ENCODE measurements at places on chromosomes 3 and 15.
A peak's percentile ranks its signal among the peaks of the same experiment; 100 is the strongest.

DNA sequence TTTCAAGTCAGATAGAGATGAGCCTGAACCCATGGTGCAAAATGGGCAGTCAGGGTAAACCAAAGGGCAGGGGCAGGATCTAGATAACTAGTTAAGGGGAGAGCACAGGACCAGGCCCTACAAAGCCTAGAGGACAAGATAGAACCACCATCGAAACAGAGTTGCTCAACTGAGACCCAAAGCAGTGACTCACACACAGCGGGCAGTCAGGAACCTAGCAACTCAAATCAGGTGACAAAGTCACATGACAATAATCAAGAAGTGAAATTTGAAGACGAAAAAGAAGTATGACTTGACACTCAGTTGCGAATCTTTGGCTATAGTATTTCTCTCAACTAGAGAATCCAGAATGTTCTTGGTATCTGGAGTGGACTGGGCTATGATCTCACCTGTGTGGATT is 136.0 kb upstream of the PTPRG start:
- H3K4me3 ChIP-seq: no peak overlapping the region
- no peaks in the 10 kb centered on the region for H3K27me3 ChIP-seq
- no peaks in the 10 kb centered on the region for H3K4me1 ChIP-seq

- H3K27ac ChIP-seq: no peak overlapping the region
- H3K4me1 ChIP-seq: no peaks in the 10 kb centered on the region
- H3K4me3 ChIP-seq: no peak overlapping the region
- H3K36me3 ChIP-seq: peaks cover 61% of the 10 kb centered on the region
- no peaks in the 10 kb centered on the region for H3K27me3 ChIP-seq
- no peak for DNase-seq
These were observed 16.4 kb downstream of the NEK4 start for GRCh38 chr3:52754373-52754772.

- H3K4me3 ChIP-seq: no peak overlapping the region
- H3K4me1 ChIP-seq: no peaks in the 10 kb centered on the region
- peak; percentile 33 for DNase-seq
- H3K27me3 ChIP-seq: no peaks in the 10 kb centered on the region
- no peaks in the 10 kb centered on the region for H3K36me3 ChIP-seq
These were observed 36.2 kb upstream of the COL6A6 start for GRCh38 chr3:130480736-130481135.

DNA sequence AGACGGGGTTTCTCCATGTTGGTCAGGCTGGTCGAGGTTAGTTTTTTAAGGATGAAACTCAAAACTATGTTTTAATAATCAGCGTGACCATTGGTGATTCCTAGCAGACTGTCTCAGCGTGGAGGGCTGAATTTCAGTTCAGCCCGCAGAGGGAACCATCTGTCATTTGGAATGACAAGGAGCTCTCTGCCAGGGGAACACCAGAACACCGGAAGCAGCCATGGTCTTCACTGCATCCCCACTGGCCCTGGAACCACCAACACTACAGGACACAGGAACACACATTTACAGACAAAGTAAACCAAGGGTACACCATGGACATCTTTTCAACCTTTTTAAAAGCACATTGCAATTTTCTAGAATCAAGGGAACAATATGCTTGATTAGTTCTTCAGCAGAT is 424.7 kb downstream of the FHIT start:
- DNase-seq: no peak
- no peak overlapping the region for H3K4me3 ChIP-seq
- H3K4me1 ChIP-seq: no peaks in the 10 kb centered on the region
- H3K27me3 ChIP-seq: no peaks in the 10 kb centered on the region

DNA sequence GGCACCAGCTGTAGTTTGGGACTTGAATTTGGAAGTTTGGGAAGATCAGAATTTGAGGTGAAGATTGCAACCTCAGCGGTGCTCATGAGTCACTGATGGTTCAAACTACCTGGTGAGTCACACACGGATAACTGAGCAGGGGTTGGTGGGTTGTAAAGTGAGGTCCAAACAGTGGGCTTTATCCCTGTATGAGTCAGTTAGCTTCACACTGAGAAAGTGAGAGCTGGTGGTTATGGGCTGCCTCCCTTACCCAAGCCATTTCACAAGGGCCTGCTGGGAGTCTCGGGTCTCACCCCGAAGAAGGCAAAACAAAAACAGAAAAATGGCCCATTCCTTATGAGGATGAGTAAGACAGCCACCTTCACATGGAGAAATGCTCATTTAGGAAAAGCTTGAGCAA is 77.0 kb downstream of the ITGA11 start:
- DNase-seq: no peak
- no peak overlapping the region for H3K27ac ChIP-seq
- no peak overlapping the region for H3K4me3 ChIP-seq
- H3K27me3 ChIP-seq: no peaks in the 10 kb centered on the region
- H3K4me1 ChIP-seq: peaks cover 9% of the 10 kb centered on the region
- no peaks in the 10 kb centered on the region for H3K36me3 ChIP-seq

DNA sequence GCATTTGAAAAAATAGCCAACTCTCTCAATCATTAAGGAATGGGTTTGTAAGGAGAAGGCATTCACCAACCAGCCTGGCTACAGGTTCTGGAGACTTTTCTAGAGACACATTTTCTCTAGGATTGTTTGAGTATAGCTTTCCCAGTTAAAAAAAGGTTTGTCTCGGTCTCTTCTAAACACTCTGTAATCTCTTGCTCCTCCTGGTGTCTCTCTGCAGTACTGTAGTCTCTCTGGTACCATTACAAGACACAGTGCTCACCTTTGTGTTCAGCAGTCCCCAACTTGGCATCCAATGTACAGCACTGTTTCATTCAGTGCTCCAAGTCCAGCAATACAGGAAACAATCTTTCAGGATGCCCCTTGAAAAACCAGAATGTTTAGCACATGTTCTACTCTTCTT is 534.4 kb downstream of the ZNF385D start:
- no peak for DNase-seq
- no peaks in the 10 kb centered on the region for H3K36me3 ChIP-seq
- no peak overlapping the region for H3K27ac ChIP-seq

DNA sequence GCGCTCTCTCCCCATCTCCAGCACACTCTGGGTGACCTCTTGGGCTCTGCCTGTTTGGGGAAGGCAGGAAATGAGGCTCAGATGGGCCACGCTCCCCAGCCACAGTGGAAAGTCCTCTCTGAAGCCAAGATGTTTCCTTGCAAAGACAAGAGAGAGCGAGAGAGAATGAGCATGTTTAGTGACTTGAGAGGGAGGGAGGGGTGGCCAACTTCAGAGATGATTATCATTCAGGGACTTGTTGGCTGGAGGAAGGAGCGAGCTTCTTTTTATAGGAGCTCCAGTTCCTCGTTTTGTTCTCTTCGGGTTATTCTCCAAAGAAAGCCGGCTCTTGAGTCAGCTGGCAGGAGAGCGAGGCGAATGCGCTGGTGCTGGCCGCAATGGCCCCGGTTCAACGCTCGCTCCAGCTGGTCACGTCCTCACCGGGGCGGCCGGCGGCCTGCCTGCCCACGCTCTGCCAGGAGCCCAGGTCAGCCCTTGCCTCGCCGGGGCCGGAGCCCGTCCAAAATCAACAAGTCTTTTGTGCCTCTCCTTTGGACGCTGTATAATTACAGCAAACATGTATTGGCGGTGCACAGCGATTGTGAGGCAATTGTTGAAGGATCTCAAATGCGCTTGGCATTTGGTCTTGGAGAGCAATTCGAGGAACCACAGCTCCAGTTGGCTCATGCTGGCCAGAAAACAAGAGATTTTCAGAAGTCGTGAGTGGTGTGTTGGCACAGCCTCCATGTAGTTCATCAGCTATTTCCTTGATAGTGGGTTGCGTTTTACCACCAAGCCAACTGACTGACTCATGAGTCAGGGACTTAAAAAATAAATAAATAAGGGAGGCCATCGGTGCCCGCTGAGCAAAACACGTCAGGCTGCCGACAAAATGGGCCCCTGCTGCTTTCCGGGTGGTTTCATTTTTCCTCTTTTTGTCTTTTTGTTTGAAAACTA is 288.6 kb downstream of the UACA start:
- H3K27ac ChIP-seq: peak overlapping the region; percentile 54
- no peak overlapping the region for H3K4me3 ChIP-seq
- peak; percentile 34 for DNase-seq
- no peaks in the 10 kb centered on the region for H3K27me3 ChIP-seq
- H3K36me3 ChIP-seq: no peaks in the 10 kb centered on the region

GRCh38 chr3:172653004-172653572 is 57.8 kb downstream of the NCEH1 start:
- H3K36me3 ChIP-seq: no peaks in the 10 kb centered on the region
- H3K4me3 ChIP-seq: no peak overlapping the region
- H3K4me1 ChIP-seq: no peaks in the 10 kb centered on the region
- DNase-seq: no peak
